NCI-H1930 (cell line): ENCODE measurements at places on chromosomes 5 and 9.

GRCh38 chr5:38719916-38720315 lies 125.9 kb upstream of the OSMR start:
- no peak for DNase-seq

- no peak for DNase-seq
Observed at GRCh38 chr5:12360218-12360617, 456.0 kb upstream of the CTNND2 start.

DNA sequence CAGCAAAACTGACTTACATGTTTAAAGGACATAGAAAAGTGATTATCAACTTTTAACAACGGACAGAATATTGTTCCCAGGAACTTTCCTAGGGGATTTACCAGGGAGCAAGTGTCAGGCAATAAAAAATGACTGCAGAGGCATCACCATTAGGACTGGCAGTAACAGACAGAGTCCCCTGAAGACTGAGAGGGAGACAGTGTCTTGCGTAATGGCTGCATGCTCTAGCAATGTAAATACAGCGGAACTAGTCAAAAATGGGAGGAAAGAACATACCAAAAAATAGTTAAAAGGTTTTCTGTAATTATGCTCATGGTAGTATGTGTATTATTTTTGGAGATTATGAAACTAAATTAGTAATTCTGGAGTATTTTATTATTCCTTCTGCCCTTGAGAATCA lies 181.8 kb downstream of the CRB2 start:
- no peak for DNase-seq

DNA sequence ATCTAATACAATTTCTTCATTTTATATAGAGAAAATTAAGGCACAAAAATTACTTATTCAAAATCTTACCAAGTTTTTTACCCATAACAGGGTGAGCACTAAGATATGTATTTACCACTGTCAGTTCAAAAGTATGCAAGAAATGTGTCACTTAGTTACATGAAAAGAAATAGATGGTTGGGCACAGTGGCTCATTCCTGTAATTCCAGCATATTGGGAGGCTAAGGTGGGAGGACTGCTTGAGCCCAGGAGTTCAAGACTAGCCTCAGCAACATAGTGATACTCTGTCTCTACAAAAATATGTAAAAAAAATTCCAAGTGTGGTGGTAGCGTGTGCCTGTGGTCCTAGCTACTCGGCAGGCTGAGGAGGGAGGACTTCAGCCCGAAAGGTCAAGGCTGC lies 19.4 kb downstream of the YIPF5 start:
- no peak for DNase-seq

DNA sequence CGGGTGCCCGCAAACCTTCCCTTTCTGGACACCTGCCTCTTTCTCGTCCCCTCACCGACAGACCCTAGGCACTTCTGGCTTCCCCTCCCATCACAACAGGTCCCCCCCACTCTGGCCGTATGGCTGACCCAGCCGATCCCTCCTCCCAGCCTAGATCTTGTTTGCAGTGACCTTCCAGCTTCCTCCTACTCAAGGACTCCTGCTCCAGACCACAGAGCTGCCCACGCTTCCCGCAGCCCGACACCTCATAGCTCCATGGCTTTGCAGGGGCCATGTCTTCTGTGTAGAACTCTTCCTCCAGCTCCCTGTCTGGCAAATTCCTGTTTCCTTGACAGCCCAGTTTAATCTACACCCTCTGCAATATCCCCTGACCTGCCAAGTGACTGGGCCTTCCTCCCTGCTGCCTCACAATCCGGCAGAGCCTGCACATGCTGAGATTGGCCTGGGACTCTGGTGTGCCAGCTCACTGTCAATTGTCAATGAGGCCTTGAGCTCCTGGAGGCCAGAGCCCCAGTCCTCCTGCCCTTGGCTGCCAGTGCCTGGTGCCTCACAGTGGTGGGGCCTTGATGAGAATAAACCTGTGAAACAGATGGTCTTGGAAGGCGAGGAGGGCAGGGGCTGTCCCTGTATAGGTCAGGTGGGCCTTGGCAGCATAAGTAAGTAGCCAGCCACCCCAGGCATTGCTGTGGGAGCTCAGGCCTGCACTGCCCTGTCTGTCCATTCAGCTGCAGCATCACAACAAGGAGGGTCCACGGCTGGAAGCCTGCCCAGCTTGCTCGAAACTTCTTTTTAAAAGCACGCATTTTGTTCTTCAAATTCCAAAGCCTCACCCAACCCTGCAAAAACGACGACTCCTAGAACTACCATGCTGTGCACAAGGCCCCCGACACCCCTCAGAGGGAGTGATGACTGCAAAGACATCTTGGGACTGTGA lies 50.5 kb downstream of the GADD45G start:
- no peak for DNase-seq

- DNase-seq, result no peak
Observed at GRCh38 chr5:103256178-103256577, 2.4 kb upstream of the MACIR start.

DNA sequence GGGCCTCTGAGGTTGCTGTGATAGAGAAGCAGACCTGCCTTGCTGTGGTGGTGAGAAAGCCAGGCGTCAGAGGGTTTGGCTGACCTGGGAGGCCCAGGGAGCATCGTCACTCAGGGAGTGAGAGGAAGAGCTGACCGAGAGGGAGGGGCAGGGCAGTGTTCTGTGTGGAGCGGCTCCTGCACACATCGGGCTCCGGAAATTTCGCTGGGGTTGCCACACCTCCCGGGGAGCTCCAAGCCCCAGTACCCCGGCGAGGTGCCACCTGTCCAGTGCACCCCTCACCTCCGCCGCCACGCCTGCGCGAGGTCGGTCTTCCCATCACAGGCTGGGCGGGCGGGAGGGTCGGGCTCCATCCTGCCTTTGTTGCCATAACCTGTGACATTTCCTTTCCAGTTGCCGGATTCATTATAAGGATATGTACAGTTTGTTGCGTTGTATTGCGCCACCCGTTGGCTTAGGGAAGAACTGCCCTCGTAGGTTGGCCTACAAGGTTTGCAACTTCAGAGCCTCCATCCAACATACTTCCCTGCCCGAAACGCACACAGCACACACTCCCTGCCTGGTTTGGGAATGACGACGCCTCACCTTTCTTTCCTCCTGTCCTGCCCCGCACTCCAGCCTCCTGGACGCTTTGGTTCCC lies 223.2 kb downstream of the CACNA1B start:
- no peak for DNase-seq

GRCh38 chr9:126524353-126525077 lies 89.2 kb upstream of the LMX1B start:
- DNase-seq, result no peak

DNA sequence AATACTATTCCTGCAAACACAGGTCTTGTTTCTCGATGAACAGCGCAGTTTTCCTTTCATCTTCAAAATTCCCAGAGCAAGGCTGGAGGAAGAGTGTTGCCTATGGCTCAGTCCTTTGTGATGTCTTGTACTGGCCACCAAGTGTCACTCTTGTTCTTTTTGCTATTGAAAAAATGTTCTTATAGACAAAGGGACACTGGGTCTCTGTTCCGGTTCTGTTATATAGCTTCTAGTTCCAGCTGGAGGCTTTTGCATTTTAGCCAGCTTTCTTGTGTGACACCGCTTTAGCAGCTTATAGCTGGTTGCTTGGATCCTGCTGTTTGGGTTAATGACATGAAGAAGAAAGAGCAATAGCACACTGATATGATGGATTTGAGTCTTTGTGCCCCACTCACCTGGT lies 343.7 kb upstream of the KCNN2 start:
- no peak for DNase-seq

GRCh38 chr5:96282020-96282419 lies 151.0 kb downstream of the PCSK1 start:
- no peak for DNase-seq

DNA sequence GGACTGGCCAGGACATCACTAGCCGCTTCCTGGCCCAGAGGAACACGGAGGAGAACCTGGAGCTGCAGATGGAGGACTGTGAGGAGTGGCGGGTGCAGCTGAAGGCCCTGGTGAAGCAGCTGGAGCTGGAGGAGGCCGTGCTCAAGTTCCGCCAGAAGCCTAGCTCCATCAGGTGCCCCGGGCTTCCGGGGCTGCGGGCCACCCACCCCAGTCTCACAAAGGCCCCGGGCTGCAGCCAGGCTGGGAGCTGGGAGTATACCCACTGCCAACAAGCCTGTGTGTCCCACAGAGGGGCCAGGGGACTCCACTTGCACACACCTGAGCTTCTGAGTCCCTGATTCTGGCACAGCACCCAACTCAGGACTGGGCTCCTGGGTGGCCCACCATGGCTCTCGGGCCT lies 1.7 kb upstream of the RABL6 start:
- no peak for DNase-seq

- no peak for DNase-seq
Observed at GRCh38 chr9:126380447-126380846, 53.8 kb downstream of the MVB12B start.

- DNase-seq, result no peak
Observed at GRCh38 chr9:99954819-99955218, 48.4 kb downstream of the STX17 start.

GRCh38 chr9:124182741-124183140 lies 75.0 kb upstream of the NEK6 start:
- no peak for DNase-seq

DNA sequence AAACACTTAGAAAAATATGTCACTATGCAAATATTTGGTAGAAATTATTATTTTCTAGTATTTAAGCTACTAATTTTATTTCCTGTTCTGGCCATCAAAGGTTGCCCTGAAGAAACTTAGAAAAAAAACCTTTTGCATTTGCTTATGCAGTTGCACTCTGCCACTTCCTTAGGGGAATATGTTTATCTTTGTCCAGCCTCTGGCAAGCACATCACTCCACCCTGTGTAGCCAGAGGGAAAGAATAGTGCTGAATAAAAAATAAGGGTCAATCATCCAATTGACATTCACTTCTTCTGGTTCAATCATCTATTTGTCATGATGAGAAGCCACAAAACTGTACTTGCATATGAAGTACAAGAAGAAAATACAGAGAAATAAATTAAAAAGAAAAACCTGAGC lies 72.8 kb downstream of the CETN3 start:
- no peak for DNase-seq

DNA sequence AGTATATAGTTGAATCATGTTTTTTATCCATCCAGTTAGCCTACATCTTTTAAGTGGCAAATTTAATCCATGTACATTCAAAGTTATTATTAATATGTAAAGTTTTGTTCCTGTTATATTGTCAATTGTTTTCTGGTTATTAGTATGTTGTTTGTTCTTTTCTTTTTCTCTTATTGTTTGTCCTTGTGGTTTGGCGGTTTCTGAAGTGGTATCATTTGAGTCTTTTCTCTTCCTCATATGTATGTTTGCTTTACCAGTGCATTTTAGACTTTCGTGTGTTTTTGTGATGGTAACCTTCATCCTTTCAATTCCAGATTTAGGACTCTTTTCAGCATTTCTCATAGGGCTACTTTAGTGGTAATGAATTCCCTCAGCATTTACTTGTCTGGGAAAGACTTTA lies 130.4 kb upstream of the RFX3 start:
- no peak for DNase-seq

GRCh38 chr5:124847907-124848306 lies 101.5 kb upstream of the ZNF608 start:
- DNase-seq, result no peak

GRCh38 chr9:110114859-110115201 lies 93.1 kb downstream of the C9orf152 start:
- DNase-seq, result no peak

- no peak for DNase-seq
Observed at GRCh38 chr5:439636-440035, 3.3 kb upstream of the EXOC3 start.

- peak; percentile 54 for DNase-seq
Observed at GRCh38 chr5:177500685-177501522, 3.5 kb upstream of the PDLIM7 start.

DNA sequence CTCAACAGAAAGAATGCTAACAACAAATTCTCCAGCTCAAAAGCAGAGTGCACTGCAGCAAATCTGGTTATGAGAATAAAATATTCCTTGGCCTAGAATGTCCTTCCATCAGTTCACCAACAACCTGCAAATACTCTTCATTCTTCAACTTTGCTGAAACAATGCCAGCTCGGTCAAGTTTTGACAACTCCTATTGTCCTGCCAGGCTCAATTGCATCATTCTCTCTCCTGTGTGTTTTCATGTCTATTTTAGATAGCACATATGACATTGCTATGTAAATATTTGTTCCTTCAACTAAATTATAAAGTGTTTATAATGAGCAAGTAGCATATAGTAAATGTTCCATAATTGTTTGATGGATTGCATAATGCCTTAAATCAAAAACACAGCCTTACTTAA lies 463.8 kb downstream of the TLE1 start:
- no peak for DNase-seq

DNA sequence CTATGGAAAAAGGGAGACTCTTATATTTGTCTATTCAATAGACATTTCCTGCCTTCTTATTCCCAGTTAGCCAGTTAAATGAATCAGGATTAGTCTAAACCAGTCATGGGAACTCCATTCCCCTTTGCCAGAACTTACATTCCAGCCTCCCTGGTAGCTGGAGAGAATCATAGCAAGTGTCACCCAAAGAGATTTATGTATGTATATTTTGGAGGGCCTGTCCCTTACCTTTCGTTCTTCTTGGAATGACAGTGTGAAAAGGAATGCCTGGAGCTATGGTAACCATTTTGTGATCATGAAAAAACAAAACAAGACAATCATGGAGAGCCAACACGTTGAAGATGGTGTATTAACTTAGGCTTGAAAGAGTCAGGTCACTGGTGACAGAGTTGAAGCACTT lies 627.7 kb downstream of the CCDC171 start:
- DNase-seq, result no peak

DNA sequence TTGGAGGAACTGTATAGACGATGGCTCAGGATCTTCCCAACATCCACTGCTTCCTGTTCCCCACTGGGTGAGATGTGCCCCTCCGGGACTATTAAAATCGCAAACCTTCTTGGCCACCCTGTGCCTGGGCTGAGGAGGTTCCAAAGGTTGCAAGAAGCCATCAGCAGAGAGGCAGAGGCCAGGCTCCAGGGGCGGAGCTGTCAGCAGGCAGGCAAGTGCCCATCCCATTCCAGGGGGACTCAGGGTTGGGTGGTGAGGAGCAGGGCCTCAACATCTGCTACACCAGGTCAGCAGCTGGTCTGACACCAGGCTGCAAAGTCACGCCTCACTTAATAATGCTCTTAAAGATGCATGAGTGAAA lies 2.2 kb downstream of the BTNL3 start:
- DNase-seq, result no peak

GRCh38 chr5:179820483-179821297 lies at the start of gene SQSTM1:
Gene SQSTM1, plus strand, starts transcription at chr5:179820905. Its CDS starts 32 bp downstream, at chr5:179820937.
- peak; percentile 23 for DNase-seq

GRCh38 chr9:89522261-89522958 lies 24.5 kb upstream of the SEMA4D start:
- DNase-seq, result no peak

DNA sequence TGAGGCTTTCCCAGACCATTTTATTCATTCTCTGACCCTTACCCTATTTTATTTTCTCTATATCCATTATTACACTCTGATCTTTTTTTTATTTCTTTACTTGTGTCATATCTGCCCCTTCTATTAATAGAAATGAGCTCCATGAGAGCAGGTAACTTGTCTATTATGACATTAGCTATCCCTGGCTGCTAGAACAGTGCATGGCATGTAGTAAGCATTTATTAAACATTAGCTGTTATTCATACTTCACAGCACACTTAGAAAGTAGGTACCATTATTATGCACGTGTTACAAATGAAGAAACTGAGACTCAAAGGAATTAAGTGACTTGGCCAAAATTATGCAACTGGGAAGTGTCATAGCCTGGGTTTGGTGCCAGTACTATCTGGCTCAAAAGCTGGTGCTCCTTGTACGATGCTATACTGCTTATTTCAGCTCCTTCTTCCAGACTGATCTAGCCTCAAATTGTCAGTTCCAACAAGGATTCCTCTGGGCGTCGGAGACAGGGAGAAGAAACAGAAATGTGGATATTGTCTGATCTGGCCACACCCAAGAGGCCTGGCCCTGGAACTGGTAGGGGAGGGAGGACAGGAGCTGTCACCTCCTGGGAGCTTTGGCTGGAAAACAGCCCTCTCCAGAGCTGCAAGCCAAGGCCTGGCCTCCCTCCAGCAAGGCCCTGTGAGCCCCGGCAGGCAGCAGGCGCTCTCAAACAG lies 10.8 kb upstream of the NIPAL4 start:
- DNase-seq, result no peak
